ENCODE measurements at places on chromosomes 13 and 19.

DNA sequence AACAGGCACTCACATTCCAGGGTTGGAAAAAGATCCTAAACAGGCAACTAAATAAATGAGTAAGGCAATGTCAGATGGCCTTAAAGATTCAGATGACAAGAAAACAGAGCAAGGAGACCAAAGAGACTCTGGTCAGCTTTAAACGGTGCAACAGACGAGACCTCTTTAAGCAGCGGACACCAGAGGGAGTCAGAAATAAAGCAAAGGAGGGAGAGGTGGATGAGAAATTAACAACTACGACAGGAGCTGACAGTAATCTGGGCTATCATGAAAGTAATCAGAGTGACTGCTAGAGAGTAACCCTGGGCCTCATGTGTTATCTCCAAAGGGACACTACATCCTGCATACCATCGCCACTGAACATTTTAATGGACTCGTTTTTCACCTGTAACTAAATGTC is 1.1 kb downstream of the ZNF550 start:
- DNase-seq, result no peak

- DNase-seq, result no peak
Observed at GRCh38 chr13:113665597-113666328, 1.3 kb upstream of the GRK1 start.

GRCh38 chr13:92806215-92806614 is 420.4 kb upstream of the GPC6 start:
- peak; percentile 32 for DNase-seq

- DNase-seq, result no peak
Observed at GRCh38 chr13:45784755-45785675, 66.5 kb downstream of the SIAH3 start.

DNA sequence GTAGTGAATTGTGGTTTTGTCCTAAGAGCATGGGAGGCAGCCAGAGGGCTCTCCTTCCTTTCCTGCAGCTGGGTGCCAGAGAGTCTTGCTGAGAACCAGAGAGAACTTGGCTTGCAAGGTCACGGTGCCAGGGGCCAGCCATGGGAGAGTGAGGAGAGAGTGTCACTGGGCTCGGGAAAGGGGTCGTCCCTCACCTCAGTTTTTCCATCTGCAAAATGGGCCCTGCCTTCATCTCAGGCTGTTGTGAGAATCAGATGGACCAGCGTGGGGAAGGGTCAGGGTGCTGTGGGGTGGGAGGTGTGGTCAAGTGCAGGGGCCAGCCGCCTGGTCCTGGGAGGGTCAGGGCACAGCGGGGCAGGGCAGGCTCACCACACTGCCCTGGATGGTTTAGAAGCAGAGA is 7.3 kb downstream of the LRP3 start:
- no peak for DNase-seq

GRCh38 chr19:17716309-17716929 is 2.9 kb upstream of the MAP1S start:
- DNase-seq, result no peak

DNA sequence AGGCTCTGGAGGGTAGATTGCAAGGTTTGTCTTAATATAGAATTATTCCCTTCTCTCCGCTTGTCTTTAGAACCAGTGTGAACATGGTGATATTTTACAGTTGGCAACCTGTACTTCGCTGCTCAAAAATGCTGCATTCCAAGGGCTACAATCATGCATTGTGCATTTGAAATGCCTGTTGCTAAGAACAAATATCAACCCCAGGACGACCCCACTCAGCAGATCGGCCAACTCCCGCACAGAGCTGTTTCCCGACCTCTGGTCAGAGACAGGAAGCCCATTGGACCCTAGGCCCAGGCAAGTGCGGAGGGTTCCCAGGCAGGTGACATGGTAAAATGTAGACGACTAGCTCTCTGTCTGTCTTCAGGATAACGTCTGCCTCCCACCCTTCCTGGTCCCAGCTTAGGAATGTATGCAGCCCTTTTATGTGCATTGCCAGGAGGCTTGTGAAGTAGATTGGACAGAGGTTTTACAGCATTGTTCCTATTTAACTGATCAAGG is 263.5 kb downstream of the FOXO1 start:
- no peak for DNase-seq

GRCh38 chr19:48837687-48838086 is 1.4 kb upstream of the HSD17B14 start:
- DNase-seq, result no peak

DNA sequence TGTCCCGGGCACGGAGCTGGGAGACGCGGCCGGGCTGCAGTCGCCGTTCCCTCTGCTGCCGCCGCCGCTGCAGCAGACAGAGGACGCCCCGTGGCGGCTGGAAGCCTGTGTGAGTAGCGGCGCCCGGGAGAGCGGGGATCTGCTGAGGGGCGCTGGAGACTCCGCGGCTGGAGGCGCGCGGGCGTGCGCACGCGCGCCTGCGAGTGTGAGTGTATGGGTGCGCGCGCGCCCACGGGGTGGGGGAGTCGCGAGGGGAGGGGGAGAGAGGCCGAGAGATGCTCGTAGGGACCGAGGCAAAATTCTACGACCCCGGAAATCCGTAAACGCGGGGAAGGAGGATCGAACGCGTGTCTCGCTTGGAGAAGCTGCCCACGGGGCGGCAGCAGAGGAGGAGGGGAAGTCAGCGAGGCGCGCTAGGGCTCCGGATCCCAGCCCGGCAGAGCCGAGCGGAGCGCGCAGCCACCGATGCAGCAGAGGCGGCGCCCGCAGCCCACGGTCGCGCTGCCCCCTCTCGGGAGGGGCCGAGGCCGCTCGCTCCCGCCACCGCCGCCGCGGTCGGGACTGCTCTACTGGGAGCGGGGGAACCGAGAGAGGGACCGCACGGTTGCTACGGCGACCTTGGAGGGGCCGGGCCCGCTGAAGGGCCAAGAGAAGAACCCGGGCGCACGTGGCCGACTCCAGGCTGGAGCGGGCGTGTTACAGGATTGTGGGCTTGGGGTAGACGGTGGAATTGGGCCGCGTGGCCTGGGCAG is at the start of gene ENOX1:
Gene ENOX1 (minus strand): TSS at position 207 of the 752 bp plus-strand sequence.
- DNase-seq, result no peak

GRCh38 chr13:98254513-98254912 is 77.4 kb upstream of the RNF113B start:
- DNase-seq, result no peak

DNA sequence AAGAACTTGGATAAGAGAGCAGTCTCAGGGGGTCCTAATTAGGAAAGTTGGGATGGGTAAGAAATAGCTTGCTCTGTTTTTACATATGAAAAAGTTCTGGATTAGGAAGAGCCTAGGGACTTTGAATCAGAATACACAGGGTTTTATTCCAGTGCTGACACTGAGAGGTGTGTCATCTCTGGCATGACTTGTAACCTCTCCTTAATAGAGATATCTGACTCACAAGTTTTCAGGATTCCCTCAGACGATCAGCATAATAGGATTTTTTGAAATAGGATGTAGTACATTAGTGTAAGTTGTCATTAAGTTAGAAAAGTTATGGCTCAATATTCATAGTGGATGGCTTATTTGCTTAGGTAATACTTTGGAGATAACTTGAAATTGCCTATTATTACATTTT is 555.2 kb upstream of the MIR17HG start:
- no peak for DNase-seq

GRCh38 chr13:111387026-111387871 is 66.8 kb downstream of the TEX29 start:
- no peak for DNase-seq

All from CD4-positive, alpha-beta T cell treated with Interleukin-17A for 1 hour (primary cell).